Activated CD8-positive, alpha-beta memory T cell treated with anti-CD3 and anti-CD28 coated beads for 48 hours (primary cell): ENCODE measurements at places on chromosomes 2 and 18.

DNA sequence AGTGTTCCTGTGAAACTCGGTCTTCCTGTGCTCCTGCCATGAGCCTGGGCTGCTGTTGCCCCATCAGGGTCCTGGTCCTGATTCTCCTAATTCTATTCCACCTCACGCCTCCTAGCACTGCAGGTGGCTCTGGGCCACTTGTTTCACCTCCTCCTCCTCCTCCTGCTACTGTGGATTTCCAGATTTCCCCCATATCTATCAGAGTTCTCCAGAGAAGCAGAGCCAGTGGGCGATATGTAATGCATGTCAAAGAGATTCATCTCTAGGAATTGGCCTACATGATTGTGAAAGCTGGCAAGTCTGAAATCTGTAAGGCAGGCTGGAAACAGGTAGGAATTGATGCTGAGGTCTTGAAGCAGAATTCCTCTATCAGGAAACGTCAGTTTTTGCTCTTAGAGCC is 45.3 kb downstream of the CHRNA1 start:
- no peak for DNase-seq

GRCh38 chr18:9756933-9757470 is 48.9 kb downstream of the RAB31 start:
- no peak for DNase-seq

GRCh38 chr18:11726556-11726955 is 37.5 kb downstream of the GNAL start:
- no peak for DNase-seq

DNA sequence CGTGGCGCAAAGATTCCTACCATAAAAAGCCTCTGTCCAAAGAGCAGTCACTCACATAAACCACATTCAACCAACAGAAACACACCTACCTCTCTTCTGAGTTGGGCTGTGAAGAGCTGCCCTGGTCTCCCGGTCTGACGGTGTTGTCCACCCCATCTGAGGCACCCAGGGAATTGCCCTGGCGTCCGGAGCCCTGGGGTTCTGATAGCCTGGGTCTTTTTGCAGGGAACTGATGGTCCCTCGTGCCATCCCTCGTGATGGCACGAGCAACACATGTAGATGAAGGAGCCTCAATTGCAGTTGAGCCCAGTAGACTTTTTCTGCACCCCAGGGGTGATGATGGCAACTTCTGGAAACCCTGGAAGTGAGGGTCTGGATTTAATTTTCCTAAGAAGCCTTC is 13.8 kb downstream of the HJURP start:
- DNase-seq: no peak

GRCh38 chr2:165582409-165582808 is 112.9 kb downstream of the CSRNP3 start:
- DNase-seq: no peak

DNA sequence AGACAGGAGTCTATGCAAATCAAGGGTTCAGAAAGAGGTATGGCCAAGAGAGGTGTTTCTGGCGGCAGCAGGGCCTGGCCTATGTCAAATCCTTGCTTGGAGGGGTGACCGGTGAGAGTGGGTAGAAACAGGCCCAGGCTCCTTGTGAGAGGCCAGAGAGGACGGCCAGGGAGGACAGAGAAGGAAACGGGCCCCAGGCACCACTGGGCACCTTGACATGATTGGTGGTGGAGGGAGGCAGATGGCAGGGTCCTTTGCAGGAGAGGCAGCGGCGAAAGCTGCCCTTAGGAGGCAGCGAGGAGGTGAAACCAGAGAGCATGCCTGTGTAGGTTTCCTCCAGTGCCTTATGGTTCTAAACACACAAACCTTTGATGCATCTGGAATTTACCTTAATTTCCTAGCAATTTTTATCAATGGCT is 6.2 kb downstream of the RAMP1 start:
- no peak for DNase-seq

- DNase-seq: no peak
Observed at GRCh38 chr2:135299658-135300244, 231.3 kb downstream of the ZRANB3 start.

GRCh38 chr2:176140513-176141317 is 10.6 kb upstream of the HOXD4 start:
- peak; percentile 60 for DNase-seq

DNA sequence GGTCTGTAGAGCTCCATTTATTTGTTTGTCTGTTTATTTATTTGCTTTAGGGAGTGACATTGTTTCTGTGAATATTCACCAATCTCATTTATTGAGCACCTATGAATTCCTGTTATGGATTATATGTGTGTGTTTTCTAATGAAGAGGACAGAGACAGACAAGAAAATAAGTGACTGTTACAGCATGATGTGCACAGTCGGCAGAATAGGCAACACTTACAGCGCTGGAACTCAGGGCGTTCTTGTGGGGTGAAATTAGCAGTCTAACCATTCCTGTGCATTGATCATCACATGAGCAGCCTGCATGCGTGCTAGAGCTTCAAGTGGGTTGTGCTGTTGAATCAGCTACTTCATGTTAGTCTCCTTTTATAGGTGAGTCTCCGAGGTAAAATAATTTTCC is 960.7 kb downstream of the SLC4A3 start:
- DNase-seq: no peak

DNA sequence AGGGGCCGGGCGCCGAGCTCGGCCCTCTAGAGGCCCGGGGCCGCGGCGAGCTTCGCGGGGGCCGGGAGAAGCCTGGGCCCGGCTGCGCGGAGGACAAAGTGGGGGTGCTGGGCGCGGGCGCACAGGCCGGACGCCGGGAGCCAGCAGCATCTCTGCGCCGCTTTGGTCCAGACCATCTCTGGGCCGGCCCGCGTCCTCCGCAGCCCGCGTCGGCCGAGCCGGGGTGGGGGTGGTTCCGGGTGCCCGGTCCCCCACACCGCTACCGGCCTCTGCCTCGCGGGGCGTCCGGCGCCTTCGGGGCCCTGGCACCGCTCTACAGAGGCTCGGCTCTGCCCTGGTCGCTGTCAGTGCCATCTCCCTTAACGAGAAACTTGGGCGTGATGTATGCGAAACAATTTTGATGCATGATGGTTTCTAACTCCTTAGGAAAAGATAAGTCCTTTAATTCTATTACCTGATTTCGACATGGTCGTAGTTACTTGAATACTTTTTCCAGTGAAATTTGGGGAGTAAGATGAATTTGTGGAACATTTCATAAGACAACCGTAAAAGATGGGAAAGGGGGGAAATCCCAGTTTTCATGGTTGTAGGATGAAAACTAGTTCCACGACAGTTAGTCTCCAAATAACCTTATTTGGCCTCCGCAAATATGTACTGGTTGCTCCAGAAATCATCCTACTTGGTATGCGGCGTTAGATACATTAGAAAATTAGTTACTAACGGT is 562 bp downstream of the TWSG1 start:
- DNase-seq: peak; percentile 4

- DNase-seq: no peak
Observed at GRCh38 chr2:64610316-64610855, 43.3 kb downstream of the SERTAD2 start.
